ENCODE measurements at places on chromosomes 4 and X. TPM values are rescaled to one million over a fixed set of nuclear protein-coding genes. Genes with fewer than 3 reads are reported as not detected.

The GPR34 gene
- not detected for total RNA-seq

The TMEM35A gene
- total RNA-seq, result 0.32 TPM

The SLC7A11 gene
- total RNA-seq, result 18.6 TPM

The ASMT gene
- not detected for total RNA-seq

The CSN1S1 gene
- not detected for total RNA-seq

The BEND4 gene
- not detected for total RNA-seq

The RHOXF2B gene
- total RNA-seq, result not detected

The GK gene
- total RNA-seq, result 2.2 TPM

The TNIP3 gene
- 0.81 TPM for total RNA-seq

The MMRN1 gene
- total RNA-seq, result 2.0 TPM

The CT45A3 gene
- not detected for total RNA-seq

The IL21 gene
- total RNA-seq, result not detected

The PSAPL1 gene
- total RNA-seq, result under 0.01 TPM

The ANKRD50 gene
- total RNA-seq, result 28.3 TPM

The SHROOM3 gene
- total RNA-seq, result 8.9 TPM

The IL13RA2 gene
- total RNA-seq, result 13.1 TPM

The SMIM10L2A gene
- under 0.01 TPM for total RNA-seq

The MYOZ2 gene
- 1.8 TPM for total RNA-seq

The CFAP99 gene
- total RNA-seq, result not detected

The POU4F2 gene
- total RNA-seq, result not detected

The HMX1 gene
- not detected for total RNA-seq

The MCF2 gene
- total RNA-seq, result not detected

The MAGEB2 gene
- not detected for total RNA-seq

The MAGEB1 gene
- not detected for total RNA-seq

The FREM3 gene
- not detected for total RNA-seq

The TLR1 gene
- 1.6 TPM for total RNA-seq

The NSD2 gene
- 21.9 TPM for total RNA-seq

The FTHL17 gene
- total RNA-seq, result not detected

The CLCN4 gene
- total RNA-seq, result 10.1 TPM

The REPS2 gene
- 0.81 TPM for total RNA-seq

The NSDHL gene
- 25.8 TPM for total RNA-seq

The HTN1 gene
- total RNA-seq, result not detected

The CTSO gene
- 31.1 TPM for total RNA-seq

The UGT2B11 gene
- not detected for total RNA-seq

The UGT2B10 gene
- not detected for total RNA-seq

The OPRPN gene
- not detected for total RNA-seq

The S100P gene
- total RNA-seq, result not detected

The IL13RA1 gene
- total RNA-seq, result 64.1 TPM

The L1CAM gene
- total RNA-seq, result 8.6 TPM

The CDX4 gene
- not detected for total RNA-seq

The GRIPAP1 gene
- 10.4 TPM for total RNA-seq

The KCTD8 gene
- total RNA-seq, result not detected

The AFP gene
- not detected for total RNA-seq

The TRAPPC11 gene
- total RNA-seq, result 21.7 TPM

The CFP gene
- total RNA-seq, result 0.18 TPM

The BMX gene
- total RNA-seq, result 2.9 TPM

The CTBP1 gene
- total RNA-seq, result 165 TPM

The TMEM144 gene
- total RNA-seq, result 1.4 TPM

The CENPVL1 gene
- not detected for total RNA-seq

The FBXL5 gene
- 52.2 TPM for total RNA-seq

The XK gene
- total RNA-seq, result 0.32 TPM

The TRIM2 gene
- total RNA-seq, result 18.0 TPM
